ENCODE measurements at places on chromosomes 11 and 22.

DNA sequence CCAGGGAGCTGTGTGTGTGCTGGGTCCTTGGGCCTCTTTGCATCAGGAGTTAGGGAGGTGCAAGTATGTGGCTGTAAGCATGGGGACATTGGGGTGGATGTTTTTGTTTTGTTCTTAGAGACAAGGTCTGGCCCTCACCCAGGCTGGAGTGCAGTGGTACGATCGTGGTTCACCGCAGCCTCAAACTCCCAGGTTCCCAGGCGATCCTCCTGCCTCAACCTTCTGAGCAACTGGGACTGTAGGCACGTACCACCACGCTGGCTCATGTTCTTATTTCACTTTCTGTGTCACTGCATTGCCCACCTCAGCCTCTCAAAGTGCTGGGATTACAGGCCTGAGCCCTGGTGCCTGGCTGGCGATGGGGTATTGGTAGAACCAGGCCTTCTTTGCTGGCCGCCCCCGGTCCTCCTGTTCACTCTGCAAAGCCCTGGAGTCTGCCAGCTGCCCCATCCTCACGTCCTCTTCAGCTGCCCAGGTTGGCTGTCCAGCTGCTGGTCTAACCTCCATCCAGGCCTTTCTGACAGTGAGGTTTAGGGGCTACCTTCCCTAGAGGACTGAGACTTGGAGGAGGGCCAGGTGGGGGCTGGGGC, 851 bp upstream of the GRAMD4 start:
- DNase-seq: no peak

- no peak for DNase-seq
Observed at GRCh38 chr22:50630376-50630775, 2.4 kb upstream of the ARSA start.

DNA sequence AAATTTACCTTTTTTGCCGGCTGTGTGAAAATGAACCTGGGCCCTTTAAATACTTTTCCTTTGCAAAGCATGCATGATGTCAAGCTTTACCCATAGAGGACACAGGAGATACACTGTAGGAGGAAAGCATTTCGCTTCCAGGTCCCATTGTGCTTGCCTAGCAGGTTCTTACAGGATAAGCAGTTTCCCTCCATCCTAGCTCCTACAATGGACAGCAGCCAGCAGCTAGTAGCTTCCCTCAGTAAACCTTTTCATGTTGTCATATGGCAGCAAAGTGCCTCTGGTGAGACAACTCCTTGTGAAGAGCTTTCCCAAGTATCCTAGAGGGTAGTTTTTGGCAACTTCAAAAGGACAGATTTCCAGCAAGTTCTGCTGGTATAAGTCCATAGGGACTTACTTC, 78.4 kb downstream of the RBFOX2 start:
- DNase-seq: no peak

- no peak for DNase-seq
Observed at GRCh38 chr22:19745155-19746101, 15.2 kb upstream of the TBX1 start.

DNA sequence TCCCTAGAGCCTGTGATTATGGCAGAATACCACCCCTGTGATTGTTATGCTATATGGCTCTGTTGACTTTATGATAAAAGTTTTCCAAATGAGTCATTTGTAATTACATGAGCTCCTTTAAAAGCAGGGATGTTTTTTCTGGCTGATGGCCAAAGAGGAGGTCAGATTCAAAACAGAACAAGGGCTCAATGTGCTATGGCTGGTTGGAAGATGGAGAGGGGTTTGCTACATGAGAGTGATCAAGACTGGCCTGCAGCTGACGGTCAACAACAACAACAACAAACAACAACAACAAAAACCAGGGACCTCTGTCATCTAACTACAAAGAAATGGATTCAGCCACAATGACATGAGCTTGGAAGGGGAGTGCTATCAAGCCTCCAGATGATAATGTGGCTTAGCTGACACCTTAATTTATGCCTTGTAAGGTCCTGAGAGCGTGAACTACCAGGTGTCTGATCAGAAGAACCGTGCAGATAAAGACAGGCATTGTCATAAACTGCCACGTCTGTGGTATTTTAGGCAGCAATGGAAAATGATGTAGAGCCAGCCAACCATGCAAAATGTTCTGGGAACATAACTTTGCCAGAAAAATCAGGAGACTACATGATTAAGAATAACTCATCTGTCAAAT, 47.2 kb downstream of the PIWIL3 start:
- peak; percentile 38 for DNase-seq

DNA sequence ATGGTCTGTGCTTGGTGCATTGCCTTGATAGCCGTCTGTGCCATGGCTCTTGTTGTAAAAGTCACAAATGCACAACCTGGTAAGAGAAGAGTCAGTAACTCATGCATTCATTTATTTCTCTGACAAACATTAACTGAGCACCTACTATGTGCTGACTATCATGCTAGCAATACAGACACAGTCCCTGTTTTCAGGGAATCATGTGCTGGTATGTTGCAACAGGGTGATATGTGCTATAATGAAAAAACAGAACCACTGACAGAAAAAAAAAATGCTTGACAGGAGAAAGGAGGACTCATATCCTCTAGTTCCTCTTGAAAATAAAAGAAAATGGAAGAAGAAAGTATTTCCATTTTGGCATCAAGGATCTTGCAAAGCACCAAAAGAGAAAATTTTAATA, 34.5 kb upstream of the RAPSN start:
- no peak for DNase-seq

GRCh38 chr11:118291477-118292135, 12.9 kb upstream of the CD3E start:
- no peak for DNase-seq

DNA sequence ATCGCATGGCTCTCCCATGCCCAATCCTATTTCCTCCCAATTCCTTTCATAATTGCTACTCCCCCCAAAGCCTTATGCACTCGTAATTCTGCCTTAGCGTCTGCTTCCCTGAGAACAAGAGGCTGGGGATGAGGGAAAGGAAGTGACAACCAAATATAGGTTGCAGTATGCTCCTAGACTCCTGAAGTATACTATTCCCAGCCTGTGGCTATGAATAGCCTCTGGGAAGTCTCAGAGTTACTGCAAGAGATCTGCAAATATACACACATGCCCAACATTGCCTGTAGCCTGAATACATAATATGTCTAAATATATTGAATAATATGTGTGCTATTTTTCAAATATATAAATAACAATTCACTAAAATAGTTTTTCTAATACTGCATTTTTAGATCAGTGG, 96.1 kb upstream of the CD44 start:
- no peak for DNase-seq

GRCh38 chr11:44308256-44308922, 1.6 kb downstream of the ALX4 start:
- DNase-seq: no peak

DNA sequence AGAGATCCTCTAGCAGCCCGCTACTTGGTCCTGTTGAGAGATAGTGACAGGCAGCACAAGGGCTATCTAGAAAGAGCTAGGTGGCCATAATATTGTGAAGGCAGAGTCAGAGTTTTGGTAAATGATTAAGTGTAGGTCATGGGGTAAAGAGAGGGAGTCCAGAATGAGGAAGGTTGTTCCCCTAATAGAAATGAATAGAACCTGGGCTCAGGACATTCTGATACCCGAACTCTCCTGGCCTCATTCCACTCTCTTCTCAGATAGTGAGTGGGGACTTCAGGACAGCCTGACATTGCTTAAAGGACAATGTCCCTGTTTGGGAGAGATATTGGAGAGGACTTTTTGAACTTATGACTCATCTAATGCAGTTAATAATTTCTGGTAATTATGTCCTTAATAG, 20.6 kb downstream of the SLC5A1 start:
- no peak for DNase-seq

GRCh38 chr11:77205467-77206263, 77.6 kb downstream of the MYO7A start:
- no peak for DNase-seq

GRCh38 chr11:35011944-35012343, 95.5 kb downstream of the PDHX start:
- DNase-seq: no peak

GRCh38 chr11:57751676-57752253, at the start of gene BTBD18:
Gene BTBD18 (minus strand): TSS chr11:57751819. CDS start chr11:57751188, 631 bp downstream.
- peak; percentile 42 for DNase-seq

DNA sequence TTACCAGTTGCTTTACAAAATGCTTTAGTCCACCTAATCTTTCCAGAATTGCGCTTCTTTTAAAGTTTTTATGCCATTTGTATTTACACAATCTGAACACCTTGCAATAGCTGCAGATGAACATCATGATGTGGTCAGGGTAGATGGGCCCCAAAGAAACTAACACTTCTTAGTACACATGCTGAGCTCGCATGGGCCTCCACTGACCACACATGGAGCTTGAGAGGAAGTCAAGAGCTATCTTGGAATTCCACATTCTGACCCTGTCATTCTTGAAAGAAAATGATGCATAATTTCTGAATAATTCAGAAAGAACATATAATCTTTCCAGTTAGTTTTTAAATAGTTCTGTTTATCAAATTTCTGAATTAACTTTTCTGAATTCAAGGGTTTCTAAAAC, 7.7 kb downstream of the LIPT2 start:
- DNase-seq: no peak

GRCh38 chr11:45801723-45802315, 3.1 kb upstream of the SLC35C1 start:
- peak; percentile 34 for DNase-seq

GRCh38 chr11:69704508-69705253, 859 bp upstream of the FGF19 start:
- no peak for DNase-seq

- DNase-seq: no peak
Observed at GRCh38 chr22:46366327-46366731, 30.8 kb downstream of the TRMU start.

GRCh38 chr11:125268611-125269010, 104.1 kb downstream of the PKNOX2 start:
- DNase-seq: no peak

- no peak for DNase-seq
Observed at GRCh38 chr11:45754261-45754709, 50.7 kb upstream of the SLC35C1 start.

DNA sequence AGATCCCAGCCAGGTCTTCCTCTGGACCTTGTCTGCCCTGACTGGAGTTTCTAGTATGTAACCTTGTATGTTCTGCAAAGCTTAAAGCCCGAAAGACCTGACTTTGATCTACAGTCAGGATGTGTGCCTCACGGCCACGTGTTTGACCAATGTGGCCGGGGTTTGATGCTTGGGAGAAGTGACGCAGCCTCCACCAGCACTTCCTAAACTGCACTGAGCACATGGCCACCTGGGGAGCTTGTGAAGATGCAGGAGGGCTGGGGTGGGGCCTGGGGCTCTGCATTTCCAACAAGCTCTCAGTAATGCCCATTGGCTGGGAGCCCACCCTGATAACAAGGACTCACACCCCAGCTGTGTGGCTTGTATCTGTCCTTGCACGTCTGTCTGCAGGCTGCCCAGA, 53.2 kb downstream of the NAT10 start:
- DNase-seq: no peak

DNA sequence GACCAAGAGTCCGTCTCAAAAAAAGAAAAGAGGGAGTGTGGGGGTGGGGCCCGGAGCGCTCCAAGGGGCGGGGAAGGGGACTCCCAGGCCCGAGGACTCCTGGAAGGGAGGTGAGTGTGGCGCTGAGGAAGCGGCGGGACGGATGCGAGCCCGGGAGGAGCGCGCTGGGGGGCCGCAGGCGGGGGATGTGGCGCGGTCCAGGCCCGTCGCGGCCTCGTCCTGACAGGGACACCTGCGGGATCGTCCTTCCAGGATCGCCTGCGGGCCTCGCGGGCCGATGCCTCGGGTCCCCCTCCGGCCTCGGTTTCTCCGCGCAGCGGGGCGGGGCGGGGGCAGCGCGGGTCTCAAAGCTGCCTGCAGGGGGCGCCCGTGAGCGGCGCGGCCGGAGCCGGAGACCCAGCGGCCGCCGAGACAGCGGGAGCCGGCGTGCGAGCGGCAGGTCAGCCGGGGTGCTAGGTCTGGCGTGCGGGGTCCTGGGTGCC, 3.8 kb upstream of the ADORA2A start:
- DNase-seq: peak; percentile 42

DNA sequence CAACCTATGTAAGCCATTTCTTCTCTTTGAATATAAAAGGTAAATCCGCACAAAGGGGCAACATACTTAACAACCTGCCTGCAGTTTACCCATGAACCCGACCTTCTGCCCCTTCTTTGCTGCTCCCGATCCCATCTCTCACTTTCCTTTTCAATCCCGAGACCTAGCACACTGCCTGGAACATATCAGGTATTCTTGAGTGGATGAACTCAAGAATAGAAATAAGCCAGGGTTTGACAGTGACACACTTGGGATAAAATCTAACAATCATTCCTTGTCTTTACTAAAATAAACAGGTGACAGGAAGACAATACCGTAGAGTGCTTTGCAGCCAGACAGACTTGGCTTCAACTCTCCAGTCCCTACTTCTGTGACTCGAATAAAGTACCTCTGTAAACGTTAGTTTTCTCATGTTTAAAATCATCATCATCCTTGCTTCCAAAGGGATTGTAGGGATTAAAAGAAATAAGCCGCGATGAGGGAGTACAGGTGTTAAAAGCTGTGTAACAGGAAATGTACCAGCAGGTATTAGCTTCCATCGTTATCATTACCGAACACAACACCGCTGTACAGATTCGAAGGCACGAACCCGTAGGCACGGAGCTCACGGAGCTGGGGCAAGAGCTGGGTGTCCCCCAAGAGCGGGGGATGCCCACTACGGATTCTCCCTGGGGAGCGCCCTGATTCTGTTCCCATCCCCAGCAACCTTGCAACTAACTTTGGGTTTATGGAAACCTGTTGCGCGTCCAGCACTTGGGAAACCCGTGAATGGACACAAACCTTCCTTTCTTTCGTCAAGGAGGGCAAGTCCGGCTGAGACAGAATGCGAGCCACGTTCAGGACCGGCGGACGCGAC, 720 bp downstream of the UFD1 start:
- peak; percentile 11 for DNase-seq

All from hematopoietic multipotent progenitor cell treated with erythropoietin and hydrocortisone succinate and interleukin-3 and kit ligand, for 17 days (in vitro differentiated cells).